ENCODE measurements at places on chromosomes 11 and 22.

DNA sequence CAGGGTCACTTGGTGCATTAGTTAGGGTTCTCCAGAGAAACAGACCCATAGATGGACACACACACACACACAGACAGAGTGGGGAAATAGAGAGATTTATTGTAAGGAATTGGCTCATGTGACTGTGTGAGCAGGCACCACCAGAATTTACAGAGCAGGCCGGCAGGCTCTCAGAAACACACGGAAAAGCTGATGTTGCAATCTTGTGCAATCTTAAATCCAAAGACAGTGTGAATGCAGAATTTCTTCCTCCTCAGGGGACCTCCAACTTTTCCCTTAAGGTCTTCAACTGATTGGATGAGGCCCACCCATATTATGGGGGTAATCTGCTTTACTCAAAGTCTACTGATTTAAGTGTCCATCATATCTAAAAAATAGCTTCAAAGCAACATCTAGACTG, 49.8 kb downstream of the APIP start:
- no peaks in the 10 kb centered on the region for H3K36me3 ChIP-seq
- DNase-seq, result no peak
- H3K4me3 ChIP-seq, result no peak overlapping the region
- no peaks in the 10 kb centered on the region for H3K4me1 ChIP-seq
- H3K27ac ChIP-seq, result no peak overlapping the region

DNA sequence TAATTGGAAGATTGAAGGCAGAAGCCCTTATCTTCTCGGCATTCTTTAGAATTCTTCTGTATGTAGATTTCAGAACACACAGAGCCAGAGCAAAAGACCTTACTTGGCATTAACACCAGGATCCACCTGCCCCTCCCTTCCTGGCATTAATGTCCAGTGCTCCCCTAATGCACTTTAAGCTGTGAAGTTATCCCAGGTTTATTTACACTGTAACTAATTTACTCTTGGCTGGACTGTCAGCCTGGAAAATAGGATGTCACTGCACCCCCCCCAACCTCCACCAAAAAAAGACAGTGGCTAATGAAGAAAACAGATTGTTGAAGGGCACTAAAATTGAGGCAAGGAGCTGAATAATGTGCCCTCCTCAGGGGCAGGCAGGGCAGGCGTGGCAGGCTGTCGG, 30.1 kb downstream of the TIMP3 start:
- H3K4me3 ChIP-seq, result no peak overlapping the region
- H3K36me3 ChIP-seq, result no peaks in the 10 kb centered on the region
- H3K27me3 ChIP-seq, result no peaks in the 10 kb centered on the region
- no peak overlapping the region for H3K27ac ChIP-seq
- peaks cover 5% of the 10 kb centered on the region for H3K4me1 ChIP-seq

- peaks cover 9% of the 10 kb centered on the region for H3K36me3 ChIP-seq
- H3K4me3 ChIP-seq, result no peak overlapping the region
- H3K4me1 ChIP-seq, result peaks cover 21% of the 10 kb centered on the region
Observed at GRCh38 chr11:73087730-73088129, 54.4 kb downstream of the FCHSD2 start.

DNA sequence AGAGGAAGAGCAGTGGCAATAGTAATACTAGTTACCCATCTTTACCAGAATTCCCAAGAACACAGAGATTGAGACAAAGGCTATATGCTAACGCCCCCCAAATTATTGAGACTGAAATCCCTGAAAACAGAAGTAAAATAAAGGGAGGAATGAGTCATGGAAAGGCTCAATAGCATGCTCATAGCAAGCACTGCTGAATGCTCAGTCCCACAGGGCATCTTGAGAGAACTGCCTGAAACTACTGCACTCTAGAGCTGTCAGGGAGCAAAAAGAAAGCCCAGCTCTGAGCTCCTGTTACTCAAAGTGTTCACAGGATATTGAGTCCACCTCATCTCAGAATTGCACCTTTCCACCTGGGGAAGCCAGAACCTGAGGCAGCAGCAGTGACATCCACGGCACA, 44.1 kb upstream of the FIBIN start:
- DNase-seq, result no peak
- no peaks in the 10 kb centered on the region for H3K27me3 ChIP-seq
- H3K36me3 ChIP-seq, result no peaks in the 10 kb centered on the region
- H3K4me1 ChIP-seq, result no peaks in the 10 kb centered on the region
- no peak overlapping the region for H3K4me3 ChIP-seq
- no peak overlapping the region for H3K27ac ChIP-seq

DNA sequence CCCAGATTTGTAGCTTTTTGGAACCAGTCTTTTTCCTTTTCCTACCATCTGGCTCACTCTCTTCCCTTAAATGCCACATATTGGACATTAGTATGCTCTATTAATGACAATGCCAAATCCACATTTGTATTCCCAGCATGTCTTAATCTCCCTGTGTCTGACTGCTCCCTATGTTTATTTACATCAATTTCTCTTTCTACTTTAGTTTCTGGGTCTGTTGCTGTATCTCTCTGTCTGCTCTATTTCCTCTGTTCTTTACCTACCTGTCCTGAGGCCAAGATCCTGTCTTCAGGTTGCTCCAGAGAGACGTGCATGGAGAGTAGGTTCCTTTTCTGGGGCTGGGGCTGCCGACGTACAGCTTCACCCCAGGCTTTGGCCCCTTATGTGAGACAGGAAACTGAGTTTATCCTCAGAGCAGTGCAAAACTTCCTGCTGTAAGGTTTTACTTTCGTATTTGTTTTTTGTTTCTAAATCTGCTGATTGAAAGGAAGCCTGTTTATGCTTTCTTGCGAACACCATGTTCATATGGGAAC, 25.6 kb downstream of the OR2AG2 start:
- H3K27ac ChIP-seq, result no peak overlapping the region
- H3K4me3 ChIP-seq, result no peak overlapping the region
- H3K4me1 ChIP-seq, result peaks cover 31% of the 10 kb centered on the region
- peak; percentile 35 for DNase-seq
- H3K27me3 ChIP-seq, result no peaks in the 10 kb centered on the region
- peaks cover 14% of the 10 kb centered on the region for H3K36me3 ChIP-seq

DNA sequence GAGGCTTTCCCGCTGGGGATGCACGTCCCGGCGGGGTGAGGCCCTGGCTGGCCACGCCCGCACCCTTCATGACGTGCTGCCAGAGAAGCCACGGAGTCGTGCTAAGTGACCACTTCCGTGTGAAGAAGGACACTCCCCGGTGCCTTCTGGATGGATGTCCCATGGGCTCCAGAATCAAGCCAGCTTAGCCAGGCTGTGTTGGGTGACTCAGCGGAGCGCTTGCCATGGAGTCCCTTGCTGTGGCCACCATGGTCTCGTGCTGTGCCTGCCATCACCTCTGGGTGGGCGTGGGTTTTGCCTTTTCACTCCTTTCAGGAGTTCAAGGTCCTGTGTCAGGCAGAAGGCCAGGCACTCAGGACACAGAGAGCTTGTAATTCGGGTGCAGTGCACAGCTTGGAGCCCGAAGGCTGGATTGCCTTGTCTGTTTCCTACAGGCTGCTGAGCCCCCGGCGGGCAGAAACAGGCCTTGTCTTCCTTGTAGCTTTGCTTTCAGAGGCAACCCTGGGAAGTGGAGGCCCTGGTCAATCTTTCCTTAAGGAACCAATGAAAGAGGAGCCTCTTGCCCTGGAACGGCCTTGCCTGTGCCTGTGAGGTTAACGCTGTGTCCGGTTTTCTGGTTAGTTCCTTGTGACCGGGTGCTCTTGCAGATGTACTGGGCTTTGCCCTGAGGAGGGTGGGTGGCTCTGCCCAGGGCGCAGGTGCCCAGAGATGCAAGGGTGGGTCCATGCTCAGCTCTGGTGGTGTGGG, 268.6 kb downstream of the TBC1D22A start:
- H3K4me3 ChIP-seq, result no peak overlapping the region
- DNase-seq, result no peak
- peaks cover 2% of the 10 kb centered on the region for H3K36me3 ChIP-seq
- no peaks in the 10 kb centered on the region for H3K27me3 ChIP-seq

DNA sequence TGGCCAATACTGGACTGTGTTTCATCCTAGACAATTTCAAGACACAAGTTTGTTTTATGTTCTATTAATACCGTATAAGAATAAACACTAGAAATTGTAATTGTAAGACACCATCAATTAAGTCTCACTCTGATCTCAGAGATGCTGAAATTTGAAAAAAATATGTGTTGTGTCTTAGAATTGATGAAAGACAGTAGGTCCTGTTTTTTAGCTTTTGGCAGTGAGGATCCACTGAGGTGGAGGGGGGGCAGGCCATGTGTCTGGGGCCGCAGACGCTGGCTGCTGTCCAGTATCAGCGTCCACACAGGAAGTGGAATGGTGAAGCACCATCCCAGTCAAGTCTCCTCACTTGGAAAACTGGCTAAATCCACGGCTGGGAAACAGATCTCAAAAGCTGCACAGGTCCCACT, 22.5 kb upstream of the ALG8 start:
- no peaks in the 10 kb centered on the region for H3K36me3 ChIP-seq
- DNase-seq, result no peak
- H3K27ac ChIP-seq, result no peak overlapping the region
- H3K4me1 ChIP-seq, result no peaks in the 10 kb centered on the region
- no peak overlapping the region for H3K4me3 ChIP-seq

DNA sequence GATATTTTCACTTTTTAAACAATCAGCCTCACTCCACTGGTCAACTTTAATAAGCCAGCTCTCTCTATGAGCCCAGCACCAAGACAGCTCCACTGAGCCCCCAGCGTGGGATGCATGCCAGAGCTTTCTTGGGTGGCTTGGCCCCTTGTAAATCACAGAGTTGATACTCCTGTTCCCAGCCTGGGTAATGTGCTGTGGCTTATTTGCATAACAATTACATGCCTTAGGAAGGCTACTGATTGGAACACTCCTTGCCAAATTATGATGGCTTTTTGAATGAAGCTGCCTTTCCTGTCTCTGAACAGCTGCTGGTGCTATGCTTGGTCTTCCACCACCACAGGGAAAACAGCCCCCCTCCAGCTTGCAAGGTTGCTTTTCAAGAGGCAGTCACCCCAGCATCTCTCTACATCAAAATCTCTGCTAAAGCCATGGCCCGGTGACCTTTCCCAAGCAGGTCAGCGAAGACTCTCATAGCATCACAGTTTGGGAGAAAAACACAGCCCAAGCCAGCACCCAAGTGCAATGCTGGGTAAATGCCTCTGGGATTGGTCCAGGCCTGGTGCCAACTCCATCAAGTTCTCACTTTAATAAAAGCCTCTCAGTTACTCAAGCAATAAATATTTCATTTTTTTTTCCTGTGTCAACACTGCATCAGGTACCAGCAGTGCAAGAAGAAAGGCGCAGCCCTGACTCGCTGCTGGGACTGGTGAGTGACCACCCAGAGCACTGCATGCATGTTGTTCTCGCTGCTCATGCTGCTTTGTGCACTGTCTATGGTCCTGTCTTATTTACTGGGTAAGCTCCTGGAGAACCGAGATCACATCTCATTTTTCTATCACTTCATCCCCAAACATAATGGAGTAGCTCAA, 549.3 kb downstream of the OPCML start:
- H3K36me3 ChIP-seq, result no peaks in the 10 kb centered on the region
- H3K4me1 ChIP-seq, result no peaks in the 10 kb centered on the region
- H3K4me3 ChIP-seq, result no peak overlapping the region
- DNase-seq, result no peak
- no peak overlapping the region for H3K27ac ChIP-seq

DNA sequence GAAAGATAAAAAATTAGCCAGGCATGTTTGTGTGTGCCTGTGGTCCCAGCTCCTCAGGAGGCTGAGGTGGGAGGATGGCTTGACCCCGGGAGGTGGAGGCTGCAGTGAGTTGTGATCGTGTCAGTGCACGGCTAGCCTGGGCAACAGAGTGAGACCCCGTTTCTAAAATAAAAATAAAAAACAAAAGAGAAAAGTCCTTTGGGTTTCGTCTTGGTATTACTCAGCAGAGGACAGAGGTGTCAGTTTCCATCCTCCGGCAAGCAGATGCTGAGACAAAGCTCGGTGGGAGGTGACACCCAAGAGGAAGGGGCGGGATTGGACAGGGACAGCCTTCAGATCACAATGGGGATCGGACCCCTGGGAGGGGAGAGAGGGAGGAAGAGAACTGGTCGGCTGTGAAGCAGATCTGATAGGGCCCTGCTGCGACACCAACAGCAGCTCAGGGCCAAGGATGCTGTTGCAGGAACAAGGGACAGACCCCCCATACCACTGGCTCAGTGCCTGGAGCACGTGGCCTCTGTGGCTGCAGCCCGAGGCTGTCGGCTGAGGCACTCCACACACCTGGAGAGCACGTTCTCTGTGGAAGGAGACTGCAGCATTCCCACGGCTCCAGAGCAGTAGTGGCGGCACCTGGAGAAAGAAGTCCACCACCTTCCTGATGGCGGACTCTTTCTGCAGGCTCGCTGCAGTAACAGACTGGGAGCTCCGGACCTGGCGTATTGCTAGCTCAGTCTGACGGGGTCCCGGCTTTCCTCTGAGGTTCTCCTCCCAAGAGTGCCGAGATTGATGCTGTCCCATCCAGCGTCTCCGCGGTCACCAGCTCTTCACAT, 5.2 kb upstream of the BID start:
- H3K27ac ChIP-seq, result peak overlapping the region; percentile 58
- peak overlapping the region; percentile 32 for H3K4me3 ChIP-seq
- peaks cover 64% of the 10 kb centered on the region for H3K4me1 ChIP-seq
- H3K27me3 ChIP-seq, result no peaks in the 10 kb centered on the region

GRCh38 chr22:49603016-49603415, 224.7 kb downstream of the BRD1 start:
- H3K36me3 ChIP-seq, result peaks cover 40% of the 10 kb centered on the region
- H3K4me1 ChIP-seq, result peaks cover 2% of the 10 kb centered on the region
- H3K27me3 ChIP-seq, result no peaks in the 10 kb centered on the region
- H3K4me3 ChIP-seq, result no peak overlapping the region
- no peak overlapping the region for H3K27ac ChIP-seq

DNA sequence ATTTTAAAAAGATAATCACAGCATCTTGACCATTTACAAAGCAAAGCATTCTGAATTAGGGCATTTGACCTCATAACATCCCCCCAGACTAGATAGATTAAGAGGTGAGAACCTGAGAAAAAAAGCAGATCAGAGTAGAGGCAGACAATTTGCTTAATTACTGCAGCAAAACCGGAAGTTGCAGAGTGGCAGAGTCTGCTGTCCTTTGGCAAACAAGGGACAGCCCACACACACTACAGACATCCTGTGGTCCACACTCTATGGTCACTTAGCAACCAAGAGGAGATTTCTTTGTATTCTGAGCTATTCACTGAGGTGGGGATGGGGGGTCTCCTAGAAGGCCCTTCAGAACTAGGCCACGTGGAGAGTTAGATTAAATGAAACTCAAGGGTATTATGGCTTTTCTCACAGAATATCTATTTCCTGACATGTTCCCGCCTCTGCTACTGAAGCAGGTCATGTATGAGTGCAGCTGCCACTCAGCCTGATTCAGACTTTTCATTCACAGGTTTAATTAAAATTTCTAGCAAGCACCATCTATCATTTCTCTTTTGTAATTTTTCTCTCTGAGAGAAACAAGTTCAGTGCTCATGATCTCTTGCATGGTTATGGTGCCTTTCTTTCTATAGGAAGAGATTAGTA, 48.5 kb downstream of the SVIP start:
- no peak overlapping the region for H3K27ac ChIP-seq
- no peak overlapping the region for H3K4me3 ChIP-seq
- no peak for DNase-seq
- H3K36me3 ChIP-seq, result no peaks in the 10 kb centered on the region

GRCh38 chr11:60056349-60056969, at the start of gene MS4A3:
Gene MS4A3 (plus strand): TSS chr11:60056665. CDS start chr11:60061161, 4,496 bp downstream.
- H3K4me3 ChIP-seq, result no peak within 1 kb of the TSS
- no peaks in the 10 kb centered on the region for H3K36me3 ChIP-seq
- H3K27ac ChIP-seq, result no peak within 1 kb of the TSS
- no peak for DNase-seq
- H3K27me3 ChIP-seq, result peaks cover 25% of the 10 kb centered on the region
- no peaks in the 10 kb centered on the region for H3K4me1 ChIP-seq

Data from activated naive CD8-positive, alpha-beta T cell treated with anti-CD3 and anti-CD28 coated beads for 36 hours (primary cell).